Skeletal muscle cell (primary cell): ENCODE measurements at places on chromosomes 2 and 18.

GRCh38 chr2:241036397-241036963, 38.1 kb downstream of the SNED1 start:
- DNase-seq, result no peak

DNA sequence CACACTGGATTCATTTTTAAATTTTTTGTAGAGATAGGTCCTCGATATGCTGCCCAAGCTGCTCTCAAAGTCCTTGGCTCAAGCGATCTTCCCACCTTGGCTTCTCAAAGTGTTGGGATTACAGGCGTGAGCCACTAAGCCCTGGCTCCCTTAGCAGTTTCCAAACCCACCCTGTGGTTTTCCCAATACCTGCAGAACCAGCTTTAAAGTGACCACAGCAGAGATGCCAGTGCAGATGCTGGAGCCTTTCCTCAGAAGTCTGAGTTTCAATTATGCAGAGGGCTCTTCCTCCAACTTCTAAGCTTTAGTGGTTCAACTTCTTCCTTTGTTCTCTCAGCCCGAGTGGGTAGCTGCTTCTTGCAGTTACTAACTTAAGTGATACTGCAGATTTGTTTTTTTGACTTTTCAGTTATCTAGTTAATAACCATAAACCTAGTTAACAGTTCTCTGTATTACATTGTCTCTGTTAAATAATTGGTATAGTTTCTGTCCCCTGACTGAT, 8.1 kb upstream of the HAAO start:
- DNase-seq, result no peak

GRCh38 chr2:71778514-71778913, 325.2 kb downstream of the DYSF start:
- DNase-seq, result no peak

DNA sequence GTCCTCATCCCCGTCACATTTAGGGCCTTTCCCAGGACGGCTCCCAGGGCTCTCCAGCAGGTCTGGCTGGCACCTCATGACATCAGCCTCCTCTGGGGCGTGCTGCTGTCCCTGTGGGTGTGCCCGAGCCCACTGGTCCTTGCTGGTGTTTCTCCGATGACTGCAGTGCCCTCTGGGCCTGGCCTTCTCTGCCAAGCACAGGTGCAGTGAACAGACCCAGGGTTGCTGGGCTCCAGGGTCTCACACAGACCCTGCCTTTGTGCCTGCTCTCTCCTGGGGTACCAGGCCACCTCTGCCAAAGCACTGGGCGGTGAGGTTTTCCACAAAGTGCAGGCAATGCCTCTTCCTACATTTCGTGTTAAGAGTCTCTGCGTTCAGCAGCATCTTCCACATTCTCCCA, 246.1 kb downstream of the ACKR3 start:
- no peak for DNase-seq

GRCh38 chr2:170715932-170716777, 1.0 kb downstream of the SP5 start:
- no peak for DNase-seq

GRCh38 chr2:175218551-175218950, 37.0 kb upstream of the ATP5MC3 start:
- DNase-seq, result no peak

DNA sequence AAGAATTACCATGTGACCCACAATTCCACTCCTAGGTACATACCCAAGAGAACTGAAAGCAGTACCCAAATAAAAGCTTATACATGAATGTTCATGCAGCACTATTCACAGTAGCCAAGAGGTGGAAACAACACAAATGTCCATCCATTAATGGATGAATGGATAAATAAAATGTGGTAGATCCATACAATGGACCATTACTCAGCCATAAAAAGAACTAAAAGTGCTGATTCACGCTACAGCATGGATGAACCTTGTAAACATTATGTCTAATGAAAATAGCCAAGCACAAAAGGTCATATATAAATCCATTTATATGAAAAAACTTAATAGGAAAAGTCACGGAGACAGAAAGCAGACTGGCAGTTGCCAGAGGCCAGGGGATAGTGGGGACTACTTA, 23.6 kb upstream of the ZFP36L2 start:
- no peak for DNase-seq
